ENCODE measurements at places on chromosomes 7 and 10.

GRCh38 chr7:64908358-64908757 lies 5.3 kb downstream of the ZNF273 start:
- DNase-seq, result no peak

GRCh38 chr7:78148166-78148894 lies 349.8 kb downstream of the PHTF2 start:
- no peak for DNase-seq

DNA sequence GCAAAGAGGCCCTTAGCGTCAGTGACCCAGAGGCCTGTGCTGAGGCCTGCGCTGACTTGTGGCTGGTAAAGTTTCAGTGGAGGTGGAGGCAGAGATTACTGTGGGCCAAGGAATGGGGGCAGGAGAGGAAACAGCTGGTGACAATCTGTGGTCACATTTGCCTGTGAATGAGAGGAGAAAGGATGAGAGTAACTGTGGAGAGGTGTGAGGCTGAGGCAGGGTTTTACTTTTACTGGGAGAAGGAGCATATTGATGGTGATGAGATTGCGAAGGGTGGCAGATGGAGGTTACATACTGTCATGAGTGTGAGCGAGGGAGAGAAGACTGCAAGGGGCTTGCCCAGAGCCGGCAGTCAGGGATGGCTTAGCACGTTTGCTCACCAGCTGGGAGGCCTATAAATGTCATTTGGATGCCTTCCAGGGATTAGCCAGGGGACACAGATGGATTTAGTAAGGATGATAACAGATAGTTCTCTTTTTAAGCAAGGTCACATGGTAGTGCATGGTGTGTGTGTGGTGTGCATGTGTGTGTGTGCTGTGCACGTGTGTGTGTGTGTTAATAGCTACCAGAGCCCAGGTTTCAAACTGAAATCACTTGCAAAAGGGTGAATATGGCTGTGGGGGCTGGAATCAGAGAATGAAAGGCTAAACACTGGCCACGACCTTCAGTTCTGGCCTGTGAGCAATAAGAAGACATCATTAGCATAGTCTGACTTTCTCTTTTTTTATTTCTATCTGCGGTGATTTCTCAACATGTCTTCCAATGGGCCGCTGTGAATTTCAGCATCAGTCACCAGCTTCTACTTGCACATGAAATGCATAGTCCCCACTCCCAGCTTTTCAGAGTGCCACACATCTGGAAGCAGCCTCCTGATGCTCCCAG lies 291.5 kb upstream of the ZNF32 start:
- DNase-seq, result no peak

DNA sequence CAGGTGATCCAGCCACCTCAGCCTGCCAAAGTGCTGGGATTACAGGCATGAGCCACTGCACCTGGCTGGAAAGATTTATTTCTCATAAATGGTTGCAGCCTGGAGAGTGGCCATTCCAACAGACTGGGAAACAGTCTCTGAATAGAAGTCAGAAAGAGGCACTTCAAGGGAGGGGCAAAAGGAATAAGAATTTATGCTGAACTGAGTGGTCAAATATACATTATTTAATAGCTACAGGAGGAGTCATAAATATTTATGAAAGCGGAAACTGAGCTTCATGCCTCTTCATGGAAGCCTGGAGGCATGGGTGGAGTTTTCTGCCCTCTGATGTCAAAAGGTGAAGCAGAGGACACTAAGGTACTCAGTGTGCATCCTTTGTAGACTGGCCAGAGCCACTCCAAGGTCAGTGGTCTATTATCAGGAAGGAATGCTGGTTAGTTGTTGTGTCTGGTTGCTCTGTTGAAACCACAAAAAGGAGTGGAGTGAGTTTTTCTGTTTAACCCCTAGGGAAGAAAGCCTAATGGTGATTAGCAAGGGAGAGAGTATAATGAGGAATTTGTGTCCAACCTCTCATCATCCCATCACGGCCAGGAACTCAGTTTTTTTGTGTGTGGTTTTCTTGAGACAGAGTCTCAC lies 9.3 kb upstream of the NRBF2 start:
- no peak for DNase-seq

GRCh38 chr10:32068569-32068968 lies 12.3 kb upstream of the KIF5B start:
- no peak for DNase-seq

DNA sequence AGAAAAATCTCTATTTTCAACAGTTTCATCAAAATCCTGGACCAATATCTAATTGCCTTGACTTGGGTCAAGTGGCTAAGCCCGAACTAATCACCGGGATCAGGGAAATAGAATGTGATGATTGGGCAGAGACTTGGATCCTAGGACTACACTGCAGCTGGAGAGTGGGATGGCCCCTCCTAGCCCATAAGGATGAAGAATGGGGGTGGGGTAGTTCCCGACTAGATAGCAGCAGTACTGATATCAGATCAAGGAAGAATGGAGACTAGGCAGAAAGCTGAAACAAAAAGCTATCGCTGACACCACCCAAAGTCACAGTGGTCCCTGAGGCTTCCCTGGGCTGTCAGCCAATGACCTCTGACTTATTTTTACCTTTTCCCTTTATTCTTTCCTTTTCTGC lies 160.4 kb upstream of the PHYHIPL start:
- no peak for DNase-seq

DNA sequence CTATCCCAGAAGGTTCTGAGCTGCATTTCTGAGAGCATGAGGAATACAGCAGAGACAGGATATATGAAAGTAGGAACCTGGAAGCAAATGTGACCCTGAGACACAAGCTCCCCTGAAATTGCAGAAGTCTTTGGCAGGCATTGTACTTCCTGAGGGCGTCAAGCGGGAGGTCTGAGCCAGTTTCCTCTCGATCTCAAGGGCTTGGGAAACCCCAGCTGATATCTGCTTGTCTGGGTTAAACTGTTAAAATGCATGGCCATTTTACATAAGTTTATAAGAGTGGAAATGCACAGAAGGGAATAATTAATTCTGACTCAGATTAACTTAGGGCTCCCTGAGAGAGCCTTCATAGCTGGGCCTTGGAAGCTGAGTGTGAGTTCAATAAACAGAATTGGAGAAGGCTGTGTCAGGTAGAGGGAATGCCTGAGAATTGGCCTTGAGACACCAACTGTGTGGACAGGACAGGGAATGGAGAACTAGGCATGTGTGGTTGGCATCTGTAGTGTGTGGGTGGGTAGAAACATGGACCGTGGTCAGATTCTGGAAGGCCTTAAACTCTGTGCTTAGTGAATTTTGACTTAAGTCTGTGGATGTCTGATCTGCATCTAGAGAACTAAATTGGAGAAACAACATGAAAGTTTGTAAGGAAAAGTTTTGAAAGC lies 53.3 kb downstream of the WIPF3 start:
- DNase-seq, result no peak

- DNase-seq, result no peak
Observed at GRCh38 chr7:69780379-69780778, 182.1 kb downstream of the AUTS2 start.
